ENCODE measurements at places on chromosomes 4 and X.

- DNase-seq: no peak
Observed at GRCh38 chr4:105116616-105117319, 29.9 kb upstream of the TET2 start.

DNA sequence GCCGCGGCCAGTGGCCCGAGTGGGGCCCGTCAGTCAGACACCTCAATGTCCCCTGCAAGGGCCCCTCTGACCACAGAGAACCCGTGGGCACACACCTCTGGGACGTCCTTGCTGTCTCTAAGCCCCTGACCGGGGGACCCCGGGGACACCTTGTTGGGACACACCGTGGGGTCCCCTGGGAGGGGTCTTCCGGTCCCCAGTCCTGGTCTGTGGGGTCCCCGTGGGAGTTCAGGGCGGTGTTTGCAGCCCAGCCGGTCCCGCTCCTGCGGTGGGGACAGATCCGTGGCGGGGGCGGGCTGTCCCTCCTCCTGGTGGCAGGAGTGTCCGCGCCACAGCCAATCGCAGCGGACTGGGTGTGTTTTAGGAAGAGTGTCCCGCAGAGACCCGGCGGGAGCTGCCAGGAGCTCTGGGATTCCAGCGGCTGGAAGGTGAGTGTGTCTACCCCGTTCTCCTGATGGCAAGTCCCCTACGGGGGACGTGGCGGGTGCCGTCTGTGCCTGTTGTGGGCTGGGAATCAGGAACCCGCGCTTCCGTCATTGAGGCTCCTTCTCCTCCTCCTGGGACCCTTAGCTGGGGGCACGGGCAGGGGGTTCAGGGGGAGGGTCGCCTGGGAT lies 5.1 kb upstream of the PLCXD1 start:
- DNase-seq: no peak

GRCh38 chr4:121648516-121648915 lies 48.3 kb downstream of the ANXA5 start:
- DNase-seq: no peak

- no peak for DNase-seq
Observed at GRCh38 chr4:151784706-151785105, 23.9 kb upstream of the GATB start.

- no peak for DNase-seq
Observed at GRCh38 chrX:46341767-46342322, 203.4 kb downstream of the ZNF674 start.

- DNase-seq: no peak
Observed at GRCh38 chr4:57426779-57427395, 316.7 kb upstream of the IGFBP7 start.

- no peak for DNase-seq
Observed at GRCh38 chr4:17785858-17786257, 4.4 kb upstream of the FAM184B start.

DNA sequence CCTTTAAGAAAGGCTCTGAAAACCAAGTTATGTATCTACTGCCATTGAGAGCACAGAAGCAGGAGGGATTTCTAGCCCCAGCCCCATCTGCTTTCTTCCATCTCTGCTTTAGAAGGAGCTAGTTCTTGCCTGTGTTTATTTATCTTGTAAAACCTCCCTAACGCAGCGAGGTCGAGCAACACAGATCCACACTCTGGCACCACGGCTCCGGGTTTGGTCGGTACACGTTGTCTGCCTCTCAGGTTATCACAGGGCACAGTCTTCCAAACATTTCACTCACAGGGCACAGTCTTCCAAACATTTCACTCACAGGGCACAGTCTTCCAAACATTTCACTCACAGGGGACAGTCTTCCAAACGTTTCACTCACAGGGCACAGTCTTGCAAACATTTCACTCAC lies 69.7 kb upstream of the TLR3 start:
- no peak for DNase-seq

DNA sequence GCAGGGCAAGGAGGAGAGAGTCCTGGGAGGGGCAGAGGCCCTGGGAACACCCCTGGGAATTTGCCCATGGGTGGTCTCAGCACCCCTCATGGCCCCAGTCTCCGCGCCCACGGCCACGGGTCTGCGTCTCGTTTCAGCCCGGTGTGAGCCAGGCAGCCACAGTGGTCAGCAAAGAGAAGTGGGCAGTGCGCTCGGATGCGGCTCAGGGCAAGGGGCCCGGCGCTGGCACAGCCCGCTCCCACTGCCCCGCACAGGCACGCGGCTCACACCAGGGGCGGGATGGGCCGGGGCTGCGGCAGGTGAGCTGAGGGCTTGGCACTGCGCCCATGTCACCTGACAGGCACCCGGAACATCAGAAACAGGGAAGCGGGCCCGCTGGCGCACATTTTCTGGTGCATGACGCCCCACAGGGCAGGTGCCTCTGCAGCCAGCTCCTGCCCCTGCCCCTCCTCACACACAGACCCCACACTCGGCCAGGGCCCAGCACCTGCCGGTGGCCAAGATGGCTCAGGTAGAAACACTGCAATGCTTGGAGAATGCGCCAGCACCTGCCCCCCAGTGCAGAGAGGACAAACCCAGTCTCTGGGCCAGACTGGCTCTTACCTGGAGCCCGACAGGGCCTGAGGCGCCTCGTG lies 41.9 kb upstream of the MXD4 start:
- no peak for DNase-seq

DNA sequence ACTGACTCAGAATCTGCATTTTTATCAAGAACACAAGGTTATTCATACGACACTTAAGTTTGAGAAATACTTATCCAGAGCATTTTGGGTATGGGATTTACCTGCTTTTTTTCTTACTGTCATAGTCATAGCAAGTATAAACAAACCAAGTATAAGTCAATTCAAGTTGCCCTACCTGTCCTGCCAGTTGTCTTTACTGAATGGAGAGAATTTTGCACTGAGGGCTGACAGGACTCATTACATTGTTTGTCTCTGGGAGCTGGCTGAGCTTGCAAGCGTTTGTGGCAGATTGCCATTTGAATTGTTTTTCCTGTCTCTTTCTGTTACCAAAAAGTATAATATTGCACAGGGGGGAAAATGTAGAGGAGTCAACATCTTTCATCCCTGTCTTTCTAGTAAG lies 278.9 kb upstream of the MAGEC2 start:
- no peak for DNase-seq

GRCh38 chrX:151825925-151826485 lies 86.7 kb upstream of the MAGEA4 start:
- no peak for DNase-seq

- no peak for DNase-seq
Observed at GRCh38 chrX:15679246-15679645, 14.6 kb upstream of the CLTRN start.

DNA sequence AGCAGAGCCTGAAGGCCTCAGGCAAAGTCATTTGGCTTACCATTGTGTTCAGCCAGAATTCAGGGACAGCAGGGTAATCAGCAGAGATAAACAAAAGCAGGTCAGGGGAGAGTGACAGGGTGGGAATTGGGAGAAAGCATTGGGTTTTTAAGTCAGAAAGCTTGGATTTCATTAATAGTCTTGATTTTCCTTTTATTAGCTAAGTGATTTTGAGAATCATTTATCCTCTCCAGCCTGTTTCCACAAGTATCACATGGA lies 410.1 kb downstream of the HNRNPD start:
- DNase-seq: no peak

- DNase-seq: no peak
Observed at GRCh38 chr4:41878991-41879491, 56.2 kb upstream of the TMEM33 start.

- no peak for DNase-seq
Observed at GRCh38 chr4:86848136-86848535, 1.0 kb downstream of the SLC10A6 start.

DNA sequence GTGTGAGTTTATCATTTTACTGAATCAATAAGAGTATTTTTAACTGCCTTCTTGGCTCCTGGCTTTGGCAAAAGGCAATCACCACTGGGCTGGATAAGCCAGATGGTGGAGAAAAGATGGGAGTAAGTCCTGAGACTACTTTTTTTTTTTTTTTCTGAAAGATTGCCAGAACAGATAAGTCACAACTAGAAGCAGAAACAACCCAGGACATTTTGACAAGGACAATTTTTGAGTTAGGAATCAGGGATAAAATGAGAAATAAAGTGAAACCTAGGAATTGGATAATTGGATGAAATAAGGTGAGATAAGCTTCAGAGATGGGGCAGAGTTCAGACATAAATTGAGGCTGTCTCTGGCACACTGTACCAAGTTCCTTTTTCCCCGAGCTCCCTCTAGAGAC lies 471.0 kb downstream of the KLHL13 start:
- DNase-seq: no peak

GRCh38 chr4:184385705-184386141 lies 88.6 kb downstream of the IRF2 start:
- DNase-seq: no peak

GRCh38 chr4:167428156-167428555 lies 193.9 kb upstream of the SPOCK3 start:
- DNase-seq: no peak

DNA sequence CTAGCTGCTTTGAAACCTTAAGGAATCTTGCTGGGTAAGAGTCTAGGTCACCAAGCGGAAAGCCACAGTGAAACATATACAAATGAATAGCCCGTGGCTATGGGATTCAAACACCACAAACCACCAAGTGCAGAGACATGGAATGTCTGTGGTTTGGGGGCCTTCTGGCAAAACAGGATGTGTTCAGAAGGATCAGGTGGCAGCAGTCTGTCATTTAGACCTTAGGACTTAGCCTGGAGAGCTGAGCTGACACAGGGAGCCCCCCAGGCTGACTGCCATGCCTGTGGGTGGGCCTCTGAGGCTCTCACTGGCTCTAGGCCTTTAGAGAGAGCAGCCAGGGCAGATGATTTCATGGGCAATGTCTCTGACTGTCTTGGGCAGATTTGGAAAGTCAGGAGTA lies 225.6 kb downstream of the FBXW7 start:
- no peak for DNase-seq

- DNase-seq: no peak
Observed at GRCh38 chr4:9867751-9868425, 86.5 kb downstream of the DRD5 start.

- no peak for DNase-seq
Observed at GRCh38 chrX:153635788-153636668, 11.0 kb upstream of the DUSP9 start.

GRCh38 chr4:827209-828081 lies 1.5 kb upstream of the CPLX1 start:
- DNase-seq: no peak

DNA sequence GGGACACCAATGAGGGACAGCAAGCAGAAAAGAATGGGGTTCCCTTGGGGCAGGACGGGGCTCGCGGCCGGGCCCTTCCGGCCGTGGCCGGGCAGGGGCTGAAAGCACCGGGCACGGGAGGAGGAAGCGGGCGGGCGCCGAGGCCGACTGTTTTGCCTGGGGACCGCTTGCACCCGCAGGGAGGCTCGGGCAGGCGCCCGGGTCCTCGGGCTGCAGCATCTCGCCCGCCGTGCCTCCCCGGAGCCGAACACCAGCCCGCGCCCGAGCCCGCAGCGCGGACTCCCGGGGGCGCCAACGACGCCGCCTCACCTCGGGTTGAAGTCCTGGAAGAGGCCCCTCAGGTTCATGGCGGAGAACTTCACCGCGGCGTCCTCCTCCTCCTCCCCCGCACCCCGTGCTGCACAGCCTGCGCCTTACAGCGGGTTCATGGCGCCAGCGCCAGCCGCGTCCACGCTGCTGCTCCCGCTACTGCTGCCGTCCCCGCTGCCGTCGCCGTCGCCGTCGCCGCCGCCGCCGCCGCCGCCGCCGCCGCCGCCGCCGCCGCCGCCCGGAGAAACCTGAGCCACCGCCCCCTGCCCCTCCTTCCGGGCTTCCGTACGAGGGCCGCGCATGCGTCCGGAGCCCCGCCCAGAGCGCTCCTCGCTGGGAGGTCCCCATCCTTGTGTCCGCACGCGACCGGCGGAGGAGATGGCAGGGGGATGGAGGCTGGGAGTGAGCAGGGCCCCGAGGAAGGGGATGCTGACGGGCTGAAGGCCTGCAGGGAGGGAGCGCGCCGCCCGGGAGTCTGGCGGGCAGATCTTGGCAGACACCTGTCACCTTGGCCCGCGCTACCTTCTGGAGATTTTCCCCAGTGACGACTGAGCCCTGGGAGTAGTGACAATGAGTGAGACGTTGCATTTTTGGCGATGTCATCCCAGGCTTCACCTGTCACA lies at the start of gene TMEM185A:
TSS of gene TMEM185A (minus strand) at position 559 of the 932 bp plus-strand sequence. CDS start at position 347, 212 bp downstream.
- peak; percentile 1 for DNase-seq

- no peak for DNase-seq
Observed at GRCh38 chr4:68499021-68499420, 51.8 kb downstream of the TMPRSS11E start.

GRCh38 chrX:73903941-73904340 lies 340.9 kb downstream of the CHIC1 start:
- DNase-seq: no peak

- DNase-seq: no peak
Observed at GRCh38 chrX:45513042-45513441, 312.4 kb upstream of the DIPK2B start.

DNA sequence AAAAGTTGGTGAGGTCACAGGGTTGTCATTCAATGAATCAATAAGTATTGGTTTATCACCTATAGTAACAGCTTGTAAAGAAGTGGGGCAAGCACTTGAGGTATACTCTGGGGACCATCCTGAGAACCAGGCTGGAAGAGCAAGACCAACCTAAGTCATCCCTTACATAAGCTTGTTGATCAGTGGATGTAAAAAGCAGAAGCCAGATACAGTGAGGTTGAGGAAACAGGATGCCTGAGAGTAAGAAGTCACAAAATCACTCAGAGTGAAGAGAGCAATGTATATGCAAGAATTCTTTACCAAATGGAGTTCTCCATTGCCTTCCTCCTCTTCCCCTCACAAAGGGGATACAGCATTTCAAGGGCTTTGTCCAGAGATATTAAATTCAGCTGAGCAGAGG lies 76.3 kb upstream of the PACRGL start:
- DNase-seq: no peak

DNA sequence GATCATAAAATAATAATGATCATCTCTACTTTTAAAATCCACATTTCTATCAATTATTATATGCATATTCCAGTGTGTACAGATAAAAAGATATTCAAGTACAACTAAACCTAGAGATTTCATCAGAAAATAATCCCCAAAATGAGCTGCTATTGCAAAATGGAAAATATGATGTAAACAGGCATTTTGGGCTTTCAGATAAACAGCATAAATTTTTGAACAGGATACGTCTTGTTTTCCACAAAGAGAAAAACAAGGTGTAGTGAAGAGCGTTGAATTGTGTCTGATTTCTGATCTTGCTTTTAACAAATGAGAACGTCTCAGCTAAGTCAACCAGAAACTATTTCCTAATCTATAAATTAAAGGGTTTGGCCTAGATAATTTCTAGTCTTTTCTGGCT lies 349.6 kb upstream of the FTHL17 start:
- no peak for DNase-seq

DNA sequence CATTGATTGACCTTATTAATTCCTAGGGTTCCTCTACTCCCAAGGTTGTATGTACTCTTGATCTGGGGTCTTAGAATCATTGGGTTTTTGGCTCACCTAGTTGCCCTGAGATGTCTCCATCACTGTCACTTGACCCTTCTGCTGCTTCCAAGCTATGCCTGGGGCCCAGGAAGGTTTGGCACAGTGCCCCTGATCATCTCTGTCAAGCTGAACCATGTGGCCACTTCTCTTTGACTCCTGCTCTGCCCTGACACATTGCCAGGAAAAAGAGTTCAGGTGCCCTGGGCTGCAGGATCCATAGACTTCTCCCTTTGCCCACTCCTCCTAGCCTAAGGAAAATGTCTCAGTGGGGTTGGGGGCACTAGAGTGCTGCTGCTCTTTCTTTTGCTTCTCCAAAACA lies 3.9 kb upstream of the CHST7 start:
- no peak for DNase-seq

Data from cerebellar nuclear complex (tissue), 1 donor.